ENCODE measurements at places on chromosomes 3 and 15.

- no peak for DNase-seq
- H3K27me3 ChIP-seq = no peaks in the 10 kb centered on the region
- H3K4me1 ChIP-seq = peaks cover 3% of the 10 kb centered on the region
- no peak overlapping the region for H3K4me3 ChIP-seq
- H3K27ac ChIP-seq = peak overlapping the region; percentile 4
Observed at GRCh38 chr3:111769110-111769991, 89.7 kb upstream of the PHLDB2 start.

GRCh38 chr15:34116620-34117019, 14.7 kb downstream of the PGBD4 start:
- no peaks in the 10 kb centered on the region for H3K4me1 ChIP-seq
- H3K27me3 ChIP-seq = peaks cover 22% of the 10 kb centered on the region
- H3K4me3 ChIP-seq = no peak overlapping the region
- H3K27ac ChIP-seq = no peak overlapping the region
- no peaks in the 10 kb centered on the region for H3K36me3 ChIP-seq

DNA sequence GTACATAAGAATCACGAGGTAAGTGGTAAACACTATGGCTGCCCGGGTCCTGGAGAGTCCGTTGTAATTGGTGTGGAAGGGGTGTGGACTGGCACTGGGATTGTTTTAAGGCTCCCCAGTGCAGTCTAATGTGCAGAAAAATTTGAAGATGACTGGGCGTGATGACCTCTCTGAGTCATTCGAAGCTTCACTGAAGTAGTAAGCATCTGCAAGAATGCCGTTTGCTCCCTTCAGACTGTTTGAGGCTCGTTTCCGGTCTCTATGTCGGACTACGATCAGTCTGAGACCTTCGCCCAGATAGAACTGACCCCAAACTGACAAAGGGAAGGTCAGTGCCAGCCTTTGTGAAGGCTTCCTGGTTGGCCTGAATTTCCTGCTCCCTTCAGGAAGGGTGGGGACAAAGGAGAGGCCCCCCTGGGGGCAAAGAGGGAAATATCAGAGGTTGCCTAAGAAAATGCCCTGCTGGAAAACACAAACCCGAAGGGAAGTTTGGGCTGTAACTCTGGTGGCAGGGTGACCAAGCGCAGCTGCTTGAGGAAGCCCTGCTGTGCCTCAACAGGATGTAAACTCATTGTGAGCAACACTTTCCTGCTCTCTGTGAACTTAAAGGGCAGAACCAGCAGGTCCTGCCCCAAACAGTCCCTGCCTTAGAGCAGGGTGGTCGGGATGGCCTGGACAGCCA, 34.6 kb downstream of the BTD start:
- no peaks in the 10 kb centered on the region for H3K27me3 ChIP-seq
- H3K4me1 ChIP-seq = peaks cover 15% of the 10 kb centered on the region
- H3K36me3 ChIP-seq = no peaks in the 10 kb centered on the region
- H3K27ac ChIP-seq = peak overlapping the region; percentile 78
- no peak overlapping the region for H3K4me3 ChIP-seq
- DNase-seq = peak; percentile 34

DNA sequence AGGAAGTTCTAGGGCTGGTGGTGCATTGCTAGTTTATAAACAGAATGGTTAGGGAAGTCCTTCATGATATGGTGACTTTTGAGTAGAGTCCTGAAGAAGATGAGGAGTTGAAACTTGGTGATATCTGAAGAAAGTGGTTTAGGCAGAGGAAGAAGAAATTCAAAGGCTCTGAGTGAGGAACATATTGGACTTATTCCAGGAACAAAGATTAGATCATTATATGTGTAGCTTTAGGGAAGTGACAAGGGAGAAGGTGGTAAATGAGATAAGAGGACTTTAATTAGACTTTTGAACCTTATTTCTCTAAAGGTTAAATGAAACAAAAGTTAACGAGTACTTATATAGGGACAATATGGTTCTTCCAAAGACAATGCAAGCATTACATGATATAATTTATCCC, 286.7 kb downstream of the DOCK3 start:
- DNase-seq = no peak
- no peak overlapping the region for H3K27ac ChIP-seq
- H3K4me3 ChIP-seq = no peak overlapping the region
- H3K27me3 ChIP-seq = no peaks in the 10 kb centered on the region
- H3K4me1 ChIP-seq = no peaks in the 10 kb centered on the region

- no peaks in the 10 kb centered on the region for H3K4me1 ChIP-seq
- no peak overlapping the region for H3K4me3 ChIP-seq
- H3K27ac ChIP-seq = no peak overlapping the region
- no peaks in the 10 kb centered on the region for H3K36me3 ChIP-seq
- DNase-seq = no peak
Observed at GRCh38 chr3:149363053-149363452, 14.4 kb downstream of the TM4SF1 start.

- no peak overlapping the region for H3K4me3 ChIP-seq
- DNase-seq = no peak
- H3K36me3 ChIP-seq = no peaks in the 10 kb centered on the region
- H3K27ac ChIP-seq = no peak overlapping the region
Observed at GRCh38 chr15:60795889-60796288, 316.9 kb upstream of the ICE2 start.

DNA sequence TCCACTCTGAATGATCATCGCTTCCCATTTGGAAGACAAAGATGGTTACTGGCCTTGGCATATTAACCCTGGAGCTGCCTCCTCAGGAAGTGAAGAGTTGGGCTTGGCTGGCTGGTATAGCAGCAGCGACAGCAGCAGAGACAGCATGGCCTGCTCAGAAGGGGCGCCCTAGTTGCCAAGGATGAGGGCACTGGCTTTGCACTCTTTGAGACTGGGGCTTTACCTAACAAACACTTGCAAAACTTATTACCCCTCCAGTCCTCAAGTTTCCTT, 68.5 kb upstream of the RBP1 start:
- no peaks in the 10 kb centered on the region for H3K36me3 ChIP-seq
- H3K27me3 ChIP-seq = no peaks in the 10 kb centered on the region
- no peak for DNase-seq
- H3K4me1 ChIP-seq = no peaks in the 10 kb centered on the region

GRCh38 chr3:13073326-13074005, at the start of gene IQSEC1:
Gene IQSEC1 (minus strand): TSS chr3:13073429. CDS start chr3:13073014, 415 bp downstream.
- peaks cover 11% of the 10 kb centered on the region for H3K4me1 ChIP-seq
- H3K36me3 ChIP-seq = no peaks in the 10 kb centered on the region
- peaks cover 10% of the 10 kb centered on the region for H3K27me3 ChIP-seq
- H3K27ac ChIP-seq = no peak within 1 kb of the TSS

DNA sequence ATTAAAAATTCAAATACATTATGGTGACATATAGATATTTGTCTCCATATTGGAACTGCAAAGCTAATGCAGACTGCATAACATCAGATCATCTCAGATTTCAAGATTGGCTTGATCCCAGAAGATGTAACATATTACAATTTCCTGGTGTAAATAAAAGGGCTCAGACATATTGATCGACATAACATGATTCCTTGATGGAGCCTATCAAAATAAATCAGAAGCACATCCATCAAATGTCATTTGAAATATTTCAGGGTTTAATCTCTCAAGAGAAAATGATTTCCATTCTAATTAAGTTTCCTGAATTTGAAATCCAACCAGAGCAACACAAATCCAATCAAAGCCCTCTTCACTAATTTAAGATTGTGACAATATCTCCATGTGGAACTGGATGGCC, 75.1 kb upstream of the UNC13C start:
- H3K36me3 ChIP-seq = no peaks in the 10 kb centered on the region
- no peak overlapping the region for H3K4me3 ChIP-seq
- DNase-seq = no peak
- no peaks in the 10 kb centered on the region for H3K4me1 ChIP-seq
- no peaks in the 10 kb centered on the region for H3K27me3 ChIP-seq
- no peak overlapping the region for H3K27ac ChIP-seq

DNA sequence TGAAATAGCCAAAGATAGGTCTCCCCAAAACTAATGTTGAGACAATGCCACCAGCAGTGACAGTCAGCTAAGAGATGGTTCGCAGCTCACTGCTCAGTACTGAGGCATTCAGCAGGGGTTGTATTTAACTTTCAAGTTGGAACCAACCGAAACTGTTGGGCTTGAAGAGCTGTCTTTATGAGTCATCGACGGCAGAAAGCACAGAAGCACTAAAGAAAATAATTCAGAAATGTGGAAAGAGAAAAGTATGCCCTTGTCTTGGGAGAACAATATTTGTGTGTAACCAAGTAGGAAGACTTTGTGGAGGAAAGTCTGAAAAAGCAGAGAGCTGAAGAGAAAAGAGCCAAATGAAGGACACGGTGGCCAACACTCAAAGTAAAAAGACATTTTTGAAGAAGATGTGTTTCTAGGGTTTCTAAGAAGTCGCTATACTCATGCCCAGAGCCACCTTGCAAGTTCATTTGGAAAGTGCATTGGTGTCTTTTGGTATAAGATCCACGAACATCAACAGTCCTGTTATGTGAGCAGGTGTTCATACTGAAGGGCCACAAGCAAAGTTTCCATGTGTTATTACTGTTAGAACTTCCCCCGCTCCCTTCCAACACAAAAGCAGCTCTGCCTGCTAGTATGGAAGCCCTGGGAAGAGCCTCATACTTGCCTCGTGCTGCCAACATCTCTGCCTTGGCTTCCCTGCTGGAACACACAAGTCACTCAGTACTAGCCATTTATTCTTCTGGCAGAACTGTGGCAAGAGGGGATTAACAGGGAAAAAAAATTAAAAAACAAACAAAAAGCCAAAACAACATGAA, 4.1 kb upstream of the RARB start:
- no peak for DNase-seq
- no peak overlapping the region for H3K27ac ChIP-seq
- no peaks in the 10 kb centered on the region for H3K36me3 ChIP-seq
- no peak overlapping the region for H3K4me3 ChIP-seq
- H3K4me1 ChIP-seq = peaks cover 5% of the 10 kb centered on the region
- peaks cover 25% of the 10 kb centered on the region for H3K27me3 ChIP-seq

DNA sequence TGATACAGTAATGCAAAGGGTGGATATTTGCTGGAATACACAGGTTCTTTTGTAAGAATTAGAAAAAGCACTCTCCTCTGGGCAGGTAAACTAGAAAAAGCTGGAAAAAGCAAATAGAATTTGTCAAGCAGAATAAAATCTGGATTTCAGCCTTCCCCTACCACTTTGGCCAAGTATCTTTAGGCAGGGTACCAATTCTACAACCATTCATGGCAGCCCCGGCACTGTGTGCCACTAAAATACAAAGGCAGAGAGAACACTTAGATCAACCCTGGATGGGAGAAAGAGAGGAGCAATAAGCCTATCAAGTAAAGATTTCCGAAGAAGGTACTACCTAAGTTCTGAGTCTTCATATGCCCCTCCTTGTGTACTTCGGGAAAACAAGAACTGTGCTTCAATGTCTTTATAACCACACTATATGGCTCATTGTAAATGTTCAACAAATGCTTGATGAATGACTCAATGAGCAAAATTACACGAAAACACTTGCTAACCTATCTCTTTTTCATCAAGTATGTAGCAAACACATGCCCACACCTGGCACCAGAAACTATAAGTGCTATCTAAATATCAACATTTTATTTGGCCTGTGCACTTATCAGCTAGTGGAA, 20.8 kb downstream of the STAG1 start:
- H3K36me3 ChIP-seq = peaks cover 2% of the 10 kb centered on the region
- H3K4me1 ChIP-seq = peaks cover 64% of the 10 kb centered on the region
- H3K27me3 ChIP-seq = no peaks in the 10 kb centered on the region
- no peak overlapping the region for H3K4me3 ChIP-seq

GRCh38 chr3:43718296-43718695, 27.6 kb downstream of the ABHD5 start:
- H3K4me1 ChIP-seq = no peaks in the 10 kb centered on the region
- no peaks in the 10 kb centered on the region for H3K27me3 ChIP-seq
- H3K36me3 ChIP-seq = peaks cover 72% of the 10 kb centered on the region
- no peak for DNase-seq
- H3K4me3 ChIP-seq = no peak overlapping the region

GRCh38 chr3:176375519-176375918, 821.8 kb downstream of the TBL1XR1 start:
- no peak overlapping the region for H3K4me3 ChIP-seq
- no peak for DNase-seq
- H3K4me1 ChIP-seq = no peaks in the 10 kb centered on the region

DNA sequence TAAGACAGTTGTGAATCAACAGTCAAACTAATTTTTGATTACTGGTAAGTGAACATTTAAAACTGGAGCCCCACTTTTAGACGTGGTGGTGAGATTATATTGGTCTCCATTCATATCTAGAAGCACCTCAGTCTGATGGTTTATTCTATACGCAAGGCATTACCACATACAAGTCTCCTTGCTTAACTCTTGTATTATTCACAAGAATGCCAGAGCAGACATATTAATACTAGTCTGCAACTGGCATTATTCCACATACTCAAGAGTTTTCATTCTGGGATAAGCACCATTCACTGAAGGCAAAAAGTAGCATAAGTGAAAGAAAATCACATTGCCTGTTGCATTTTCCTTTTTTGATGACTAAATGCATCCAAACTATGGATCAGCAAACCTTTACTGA, 36.9 kb upstream of the MEIS2 start:
- H3K27me3 ChIP-seq = no peaks in the 10 kb centered on the region
- H3K4me1 ChIP-seq = no peaks in the 10 kb centered on the region
- no peak overlapping the region for H3K27ac ChIP-seq
- H3K36me3 ChIP-seq = no peaks in the 10 kb centered on the region
- H3K4me3 ChIP-seq = no peak overlapping the region

DNA sequence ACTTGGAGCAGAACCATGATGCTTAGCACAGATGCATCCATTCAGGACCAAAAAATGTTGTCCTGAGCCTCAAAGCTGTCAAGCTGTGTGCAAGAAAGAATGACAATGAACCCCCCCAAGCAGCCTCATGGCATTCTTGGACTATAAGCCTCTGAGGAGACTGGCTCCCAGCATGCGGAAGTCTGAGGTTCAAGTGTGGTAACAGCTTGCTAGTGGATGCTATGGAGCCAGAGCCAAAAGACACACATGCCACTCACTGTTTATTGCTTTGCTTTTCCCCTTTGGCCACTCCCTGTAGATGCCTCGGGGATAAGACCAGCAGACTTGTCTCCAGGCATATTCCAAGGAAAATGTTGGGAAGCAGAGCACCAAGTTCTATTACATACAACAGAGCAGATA, 38.2 kb upstream of the SNRK start:
- H3K27me3 ChIP-seq = no peaks in the 10 kb centered on the region
- no peak overlapping the region for H3K27ac ChIP-seq
- no peak for DNase-seq
- H3K4me1 ChIP-seq = peaks cover 34% of the 10 kb centered on the region

DNA sequence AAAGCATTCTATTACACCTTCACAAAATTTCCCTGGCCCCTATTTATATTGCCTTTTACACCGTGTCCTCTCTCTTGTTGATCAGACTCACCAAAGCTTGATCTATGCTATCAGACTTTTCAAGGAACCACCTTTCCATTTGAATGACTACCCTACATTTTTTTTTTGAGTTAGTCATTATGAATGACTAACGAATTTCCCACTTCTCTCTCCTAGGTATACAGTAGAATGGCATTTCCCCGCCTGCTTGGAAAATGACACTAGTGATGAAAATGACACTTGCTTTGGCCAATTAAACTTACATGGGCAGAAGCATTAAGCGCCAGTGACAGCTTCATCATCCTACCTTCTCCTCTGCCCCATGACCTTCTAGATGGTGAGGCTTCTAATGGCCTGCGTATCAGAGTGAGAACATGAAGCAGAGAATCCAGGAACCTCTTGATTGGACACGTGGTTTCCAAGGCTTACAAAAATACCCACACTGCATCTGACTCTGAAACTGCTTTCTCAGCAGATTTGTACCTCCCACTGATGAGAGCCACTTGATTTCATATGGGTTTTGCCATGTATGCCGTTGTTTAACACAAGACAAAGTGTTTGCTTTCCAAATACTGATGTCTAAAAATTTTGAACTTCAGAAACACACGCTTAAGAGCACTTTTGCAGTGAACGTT, 370.5 kb downstream of the CTNNB1 start:
- H3K4me3 ChIP-seq = no peak overlapping the region
- H3K36me3 ChIP-seq = no peaks in the 10 kb centered on the region
- H3K27me3 ChIP-seq = no peaks in the 10 kb centered on the region

Data from heart right ventricle (tissue), 16 donors.